ENCODE measurements at places on chromosomes 12 and 14. TPM values are rescaled to one million over a fixed set of nuclear protein-coding genes. Genes with fewer than 3 reads are reported as not detected.

SERPINA1 gene
- total RNA-seq = 38.3 TPM

FOXM1 gene
- total RNA-seq = 1.3 TPM

KLRD1 gene
- 0.81 TPM for total RNA-seq

DNA sequence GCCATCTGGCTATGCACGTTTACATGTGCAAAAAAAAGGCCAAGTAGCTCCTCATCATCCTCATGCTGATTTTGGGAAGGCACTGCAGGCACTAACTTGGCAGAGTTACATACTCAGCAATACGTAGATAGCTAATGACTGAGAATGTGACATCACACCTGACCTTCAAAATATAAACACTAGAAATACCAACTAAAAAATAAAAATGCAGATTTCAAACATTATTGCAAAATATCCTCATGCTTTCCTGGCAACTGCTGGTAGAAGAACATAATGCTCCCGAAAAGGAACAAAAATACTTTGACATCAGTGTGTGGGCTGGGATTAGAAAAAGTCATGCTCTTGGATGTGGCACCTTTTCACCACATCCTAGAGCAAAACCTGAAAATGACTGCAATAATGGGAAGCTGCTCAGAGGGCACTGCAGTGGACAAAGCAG, 153.2 kb upstream of the ABCD2 start:
- DNase-seq = no peak

DNA sequence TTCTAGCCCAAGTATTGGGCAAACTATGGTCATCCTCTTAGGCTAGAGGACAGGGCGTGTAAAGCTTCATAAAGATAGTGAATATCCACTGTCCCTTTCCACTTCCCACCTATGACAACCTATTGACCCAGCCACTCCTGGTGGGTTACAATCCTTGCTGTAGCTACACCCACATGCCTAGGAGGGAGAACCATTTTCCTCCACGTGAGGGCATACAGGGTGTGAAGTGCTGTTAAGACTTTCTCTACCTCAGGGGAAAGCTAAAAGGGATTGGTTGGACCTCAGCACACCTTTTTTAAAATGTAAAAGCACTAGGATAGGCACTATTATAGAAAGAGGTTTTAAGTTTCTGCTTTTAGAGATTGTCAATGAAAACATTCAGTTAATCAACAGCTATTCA, 124.4 kb downstream of the TPH2 start:
- DNase-seq = no peak

DNA sequence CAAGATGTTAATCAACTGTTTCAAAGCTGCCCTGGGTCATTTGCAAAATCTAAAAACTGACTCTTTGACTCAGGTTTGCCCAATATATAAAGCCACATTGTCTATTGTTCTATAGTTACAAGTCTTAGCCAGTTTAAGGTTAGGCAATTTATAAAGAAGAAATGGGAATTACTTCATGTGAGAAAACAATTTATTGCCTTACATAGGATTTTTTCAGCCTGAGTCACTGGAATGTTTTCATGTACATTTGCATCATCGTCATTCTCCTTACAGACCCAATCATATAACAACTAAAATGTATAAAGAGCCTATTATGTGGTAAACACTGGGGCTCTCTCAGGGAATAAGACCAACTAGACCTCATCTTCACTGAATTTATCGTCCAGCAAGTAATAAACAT, 100.3 kb upstream of the PLEKHG7 start:
- no peak for DNase-seq

DNA sequence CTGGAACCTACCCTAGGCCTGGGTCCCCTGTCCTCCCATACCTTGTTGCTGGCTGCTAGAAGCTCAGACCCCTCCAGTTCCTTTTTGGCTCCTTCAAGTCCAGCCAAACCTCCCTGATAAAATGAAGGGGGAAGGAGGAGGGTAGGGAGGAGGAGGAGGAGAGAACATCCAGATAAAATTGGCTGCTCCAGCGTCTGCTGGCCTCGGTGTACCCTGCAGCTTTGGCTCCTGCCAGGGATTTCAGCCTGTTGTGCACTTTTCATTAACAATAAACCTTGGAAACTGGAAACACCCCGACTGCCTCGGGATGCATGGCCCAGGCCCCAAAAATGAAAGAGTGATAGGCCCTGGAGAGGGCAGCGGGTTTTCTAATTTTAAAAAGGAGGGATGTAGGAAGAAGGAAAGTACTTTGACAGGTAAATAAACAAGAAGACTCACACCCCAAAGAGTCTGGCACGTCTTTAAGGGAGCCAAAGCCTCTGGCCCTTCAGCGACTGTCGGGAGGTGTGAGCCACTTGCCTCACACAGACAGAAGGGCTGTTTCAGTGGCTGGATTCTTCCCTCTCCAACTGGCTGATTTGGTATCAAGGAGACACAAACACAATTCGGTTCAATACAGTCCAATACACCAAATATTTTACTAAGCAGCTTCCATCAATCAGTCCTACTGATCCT, 49.8 kb downstream of the NUAK1 start:
- DNase-seq = no peak

GRCh38 chr14:39984323-39984722, 552.1 kb upstream of the FBXO33 start:
- no peak for DNase-seq

DNA sequence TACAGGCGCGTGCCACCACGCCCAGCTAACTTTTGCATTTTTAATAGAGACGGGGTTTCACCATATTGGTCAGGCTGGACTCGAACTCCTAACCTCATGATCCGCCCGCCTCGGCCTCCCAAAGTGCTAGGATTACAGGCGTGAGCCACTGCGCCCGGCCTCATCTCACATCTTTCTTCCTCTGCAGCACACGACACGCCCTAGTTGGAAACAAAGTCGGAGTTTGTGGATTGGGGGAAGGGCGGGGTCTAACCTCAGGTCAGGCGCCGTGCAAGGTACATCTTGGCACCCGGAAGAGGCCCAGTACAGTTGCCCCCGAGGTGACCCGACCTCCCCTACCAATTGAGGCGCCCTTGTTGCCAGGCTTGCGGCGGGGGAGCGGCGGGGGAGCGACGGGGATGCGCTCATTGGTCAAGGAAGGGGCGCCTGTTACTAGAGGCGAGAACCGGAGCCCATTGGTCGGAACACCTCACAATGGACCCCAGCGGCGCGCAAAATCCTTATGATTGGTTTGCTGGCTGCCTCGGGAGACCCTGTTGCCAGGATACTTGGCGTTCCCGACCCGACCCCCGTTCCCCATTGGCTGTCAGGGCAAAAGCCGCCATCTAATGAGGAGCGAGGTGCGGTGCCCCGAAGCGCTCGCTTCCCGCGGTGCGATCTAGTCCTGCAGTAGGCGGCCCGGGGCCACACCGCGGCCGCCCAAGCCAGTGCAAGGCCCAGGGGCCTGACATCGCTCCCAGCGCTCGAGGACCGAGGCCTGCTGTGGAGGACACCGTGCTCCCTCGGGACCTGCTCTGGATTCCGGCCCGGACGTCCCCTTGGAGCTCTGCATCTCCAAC, at the start of gene REC8:
Gene REC8 (plus strand): TSS at position 659 of the 839 bp plus-strand sequence. CDS start 473 bp downstream, outside the sequence.
- peak; percentile 65 for DNase-seq

DNA sequence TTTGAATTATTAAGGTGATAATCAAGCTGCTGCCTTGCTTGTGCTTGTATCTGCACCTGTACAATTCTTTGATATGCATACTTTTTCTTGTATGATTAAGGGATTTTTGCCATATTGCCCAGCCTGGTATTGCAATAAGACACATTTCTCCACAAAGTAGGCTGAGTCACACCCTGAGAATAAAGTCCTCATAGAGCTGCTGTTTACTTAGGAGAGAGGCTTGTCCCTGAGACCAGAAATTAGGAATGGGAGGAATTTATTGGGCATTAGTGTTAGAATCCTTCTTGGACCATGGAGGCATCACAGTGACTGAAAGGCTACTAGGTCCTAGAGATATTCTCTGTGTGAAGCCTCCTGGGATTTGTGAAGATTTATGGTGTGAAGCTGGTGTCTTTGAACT, 506.8 kb upstream of the FBXO33 start:
- DNase-seq = no peak

- DNase-seq = no peak
Measured at GRCh38 chr12:53476769-53477209, 22.5 kb downstream of the MAP3K12 start.

DNA sequence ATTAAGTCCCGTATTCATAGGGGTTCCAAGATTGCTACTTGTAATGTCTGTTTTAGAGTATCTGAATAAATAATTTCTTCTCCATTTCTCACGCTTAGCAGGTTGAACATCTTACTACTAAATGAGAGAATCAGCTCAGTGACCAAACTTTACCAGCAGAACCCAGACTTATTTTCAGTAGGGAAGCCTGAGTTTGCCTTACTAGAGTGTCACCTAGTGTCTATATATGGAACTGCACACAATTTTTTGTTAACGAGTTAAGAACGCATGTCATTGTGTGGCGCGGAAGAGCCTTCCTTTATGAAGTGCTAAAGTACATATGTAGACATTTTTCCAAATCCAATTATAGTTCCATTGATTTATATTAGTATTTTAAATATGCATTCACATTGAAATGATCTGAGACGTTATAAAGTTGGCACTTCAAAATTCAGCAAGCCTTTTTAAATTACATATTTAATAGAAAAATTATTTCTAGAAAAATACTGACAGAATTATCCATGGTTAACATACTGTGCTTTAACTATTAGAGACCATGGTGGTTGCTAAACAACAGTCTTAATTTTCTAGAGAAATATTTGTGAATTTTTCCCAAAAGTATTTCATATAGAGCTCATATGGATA, 88.3 kb downstream of the RPS29 start:
- no peak for DNase-seq

GRCh38 chr14:106455026-106455425, 928.6 kb downstream of the TMEM121 start:
- DNase-seq = no peak

GRCh38 chr12:111867531-111867930, 25.5 kb downstream of the MAPKAPK5 start:
- DNase-seq = no peak

DNA sequence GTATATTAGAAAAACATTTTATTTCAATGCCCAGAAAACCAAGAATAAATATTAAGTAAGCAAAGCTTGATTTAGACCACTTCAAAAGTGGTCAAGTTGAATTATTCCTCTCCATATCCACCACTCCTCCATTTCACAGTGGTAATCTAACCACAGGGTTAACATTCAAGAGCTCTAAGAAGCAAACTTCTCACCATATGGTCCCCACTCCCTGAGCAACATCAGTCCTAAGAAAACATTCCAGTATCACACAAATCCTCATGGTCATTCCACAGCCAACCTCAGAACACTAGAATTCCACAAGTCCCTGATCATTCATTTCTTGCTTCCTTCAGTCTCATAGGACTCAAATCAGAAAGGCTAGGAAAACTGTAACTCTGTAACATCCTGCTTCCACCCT, 47.9 kb downstream of the ST8SIA1 start:
- DNase-seq = no peak

GRCh38 chr12:1328391-1328790, 266.0 kb downstream of the FBXL14 start:
- DNase-seq = no peak

DNA sequence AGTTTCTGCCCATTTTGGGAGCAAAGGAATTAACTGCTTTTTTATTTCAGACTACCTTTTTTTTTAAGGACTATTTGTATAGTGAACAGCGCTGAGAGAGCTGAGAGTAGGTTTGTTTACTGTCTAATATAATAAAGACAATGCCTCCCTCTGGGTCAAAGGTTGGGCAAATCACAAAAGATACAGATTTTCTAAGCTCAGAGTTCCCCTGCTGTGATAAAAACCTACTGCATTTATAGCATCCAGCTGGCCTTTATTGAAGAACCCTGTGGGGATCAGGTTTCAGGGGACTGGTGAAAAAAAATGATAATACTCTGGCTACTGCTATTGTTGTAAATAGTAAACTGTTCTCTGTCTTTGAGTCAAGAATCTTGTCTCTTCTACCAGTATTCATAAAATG, 28.7 kb downstream of the CCDC59 start:
- no peak for DNase-seq

DNA sequence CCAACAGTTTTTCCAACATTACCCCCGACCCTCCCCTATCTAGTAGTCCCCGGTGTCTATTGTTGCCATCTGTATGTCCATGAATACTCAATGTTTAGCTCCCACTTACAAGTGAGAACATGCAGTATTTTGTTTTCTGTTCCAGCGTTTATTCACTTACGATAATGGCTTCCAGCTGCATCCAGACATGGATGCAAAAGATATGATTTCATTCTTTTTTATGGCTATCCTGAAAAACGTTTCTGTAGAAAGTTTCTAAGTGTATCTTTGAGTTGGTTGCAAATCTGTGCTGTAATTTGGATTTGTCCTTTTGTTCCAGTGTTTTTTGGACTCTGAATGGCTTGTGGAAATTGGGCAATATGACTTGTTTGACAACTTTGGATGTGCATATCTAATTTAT, 11.7 kb downstream of the SP1 start:
- DNase-seq = no peak

DNA sequence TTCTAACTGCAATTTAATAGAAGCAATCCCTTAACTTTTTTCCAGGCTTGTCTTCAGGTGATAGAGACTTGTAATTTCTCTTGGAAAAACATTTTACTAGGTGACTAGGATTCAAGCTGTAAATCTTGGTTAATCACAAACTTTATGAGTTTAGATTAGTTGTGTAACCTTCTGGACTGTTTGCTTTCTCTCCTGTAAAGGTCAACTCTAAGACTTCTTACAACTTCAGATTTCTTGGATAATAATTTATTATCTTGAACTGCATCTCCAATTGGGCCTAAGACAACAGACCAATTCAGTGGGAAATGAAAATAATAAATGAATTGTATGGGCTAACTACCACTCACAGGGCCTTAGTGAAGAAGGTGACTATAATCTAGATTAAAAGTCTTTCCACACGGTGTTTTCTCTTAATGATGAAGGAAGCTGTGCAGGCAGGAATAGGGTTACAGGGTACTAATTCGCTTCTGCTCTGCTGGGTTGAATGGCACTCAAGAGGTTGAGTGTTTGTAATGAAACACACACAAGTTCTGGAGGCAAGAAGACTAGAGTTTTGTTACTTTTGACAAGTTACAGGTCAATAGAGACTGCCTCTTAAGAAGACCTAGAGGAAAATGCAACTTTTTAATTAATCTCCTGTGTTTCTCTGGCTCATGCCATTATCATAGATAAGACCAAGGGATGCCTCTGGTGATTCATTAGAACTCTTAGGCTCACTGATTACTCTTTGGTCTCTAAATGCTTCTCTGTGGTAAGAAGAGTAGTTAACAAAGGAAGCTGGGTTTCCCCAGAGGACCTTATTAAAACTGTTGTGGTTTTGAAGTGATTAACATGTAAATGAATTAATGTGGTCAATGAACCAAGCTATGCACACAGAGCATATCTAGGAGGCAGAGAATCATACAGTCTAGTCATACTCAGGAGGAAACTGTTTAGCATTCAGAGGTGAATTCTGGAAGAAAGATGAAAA, 30.0 kb upstream of the OR4E1 start:
- no peak for DNase-seq

DNA sequence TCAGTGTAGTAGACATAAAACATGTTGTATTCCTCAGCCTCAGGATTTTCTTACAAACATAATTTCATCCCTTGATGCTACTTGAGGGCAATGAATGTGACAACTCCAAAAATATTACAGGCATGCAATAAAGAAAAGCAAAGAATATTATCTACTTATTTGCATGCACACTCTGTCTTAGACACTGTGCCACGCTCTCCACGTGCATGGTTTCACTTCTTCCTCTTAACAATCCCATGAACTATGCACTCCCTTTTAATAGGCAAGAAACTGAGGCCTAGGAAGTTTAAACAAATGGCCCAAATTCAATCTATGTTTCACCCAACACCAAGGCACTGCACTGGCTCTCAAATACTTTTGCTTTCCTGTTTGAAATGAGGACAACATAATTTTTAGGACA, 1.8 kb upstream of the PAH start:
- no peak for DNase-seq

All from heart right ventricle (tissue), 16 donors.